ENCODE measurements at places on chromosomes 16 and 17. TPM values are rescaled to one million over a fixed set of nuclear protein-coding genes. Genes with fewer than 3 reads are reported as not detected.

The LPCAT2 gene
- not detected for total RNA-seq

The TBX21 gene
- 8.3 TPM for total RNA-seq

The SALL1 gene
- total RNA-seq, result 0.08 TPM

- H3K4me3 ChIP-seq, result no peak overlapping the region
- no peak overlapping the region for H3K27ac ChIP-seq
- no peaks in the 10 kb centered on the region for H3K4me1 ChIP-seq
- no peaks in the 10 kb centered on the region for H3K36me3 ChIP-seq
Observed at GRCh38 chr16:13238182-13238581, 336.8 kb downstream of the SHISA9 start.

GRCh38 chr17:35390156-35390555 lies 16.7 kb upstream of the SLFN11 start:
- no peaks in the 10 kb centered on the region for H3K4me1 ChIP-seq
- no peak overlapping the region for H3K4me3 ChIP-seq
- no peak overlapping the region for H3K27ac ChIP-seq
- no peaks in the 10 kb centered on the region for H3K36me3 ChIP-seq
- no peak for DNase-seq

DNA sequence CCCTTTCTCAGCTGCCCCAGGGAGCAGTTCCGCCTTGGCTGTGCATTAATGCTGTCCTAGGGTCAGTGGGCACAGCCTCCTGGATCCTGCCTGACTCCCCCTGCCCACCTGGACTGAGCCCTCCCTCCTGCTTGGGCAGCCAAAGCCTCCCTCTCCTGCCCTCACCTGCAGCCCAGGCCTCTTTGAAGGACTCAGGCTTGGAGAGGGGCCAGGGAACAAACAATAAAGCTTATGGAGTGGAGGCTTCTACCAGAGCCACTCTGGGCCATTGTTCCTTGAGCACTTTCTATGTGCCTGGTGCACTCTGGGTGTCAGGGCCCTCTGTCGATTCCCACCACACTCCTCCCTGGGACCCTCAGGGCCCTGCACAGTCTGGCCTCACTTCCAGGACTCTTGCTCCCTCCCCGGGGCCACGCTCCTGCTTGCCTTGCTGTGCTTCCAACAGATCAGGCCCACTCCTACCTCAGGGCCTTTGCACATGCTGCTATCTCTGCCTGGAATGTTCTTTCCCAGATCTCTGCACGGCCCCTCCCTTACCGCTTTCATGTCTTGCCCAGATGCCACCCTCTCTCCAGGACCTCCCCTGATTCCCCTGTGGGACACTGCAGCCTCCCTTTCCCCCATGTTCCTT lies 5.0 kb downstream of the KCNJ12 start:
- H3K4me1 ChIP-seq, result no peaks in the 10 kb centered on the region
- H3K27me3 ChIP-seq, result no peaks in the 10 kb centered on the region
- DNase-seq, result no peak
- H3K4me3 ChIP-seq, result no peak overlapping the region
- H3K27ac ChIP-seq, result no peak overlapping the region

DNA sequence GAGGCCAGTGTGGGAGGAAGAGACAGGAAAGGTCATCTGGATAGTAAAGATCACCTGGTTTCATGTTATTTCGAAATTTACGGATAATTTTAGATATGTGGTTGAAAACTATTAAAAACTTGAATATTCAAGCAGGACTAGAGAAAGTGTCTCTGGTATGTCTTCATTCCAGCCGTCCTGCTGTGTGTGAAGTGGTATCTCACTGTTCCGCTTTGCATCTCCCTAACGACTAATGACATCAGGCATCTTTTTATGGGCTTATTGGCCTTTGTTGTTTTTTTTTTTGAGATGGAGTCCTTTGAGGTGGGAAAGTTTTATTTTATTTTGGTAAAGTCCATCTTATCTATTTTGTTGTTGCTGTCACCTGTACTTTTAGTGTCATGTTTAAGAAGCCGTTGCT lies 214.4 kb upstream of the CHMP6 start:
- no peak overlapping the region for H3K4me3 ChIP-seq
- peaks cover 6% of the 10 kb centered on the region for H3K36me3 ChIP-seq
- no peaks in the 10 kb centered on the region for H3K27me3 ChIP-seq
- peaks cover 49% of the 10 kb centered on the region for H3K4me1 ChIP-seq

DNA sequence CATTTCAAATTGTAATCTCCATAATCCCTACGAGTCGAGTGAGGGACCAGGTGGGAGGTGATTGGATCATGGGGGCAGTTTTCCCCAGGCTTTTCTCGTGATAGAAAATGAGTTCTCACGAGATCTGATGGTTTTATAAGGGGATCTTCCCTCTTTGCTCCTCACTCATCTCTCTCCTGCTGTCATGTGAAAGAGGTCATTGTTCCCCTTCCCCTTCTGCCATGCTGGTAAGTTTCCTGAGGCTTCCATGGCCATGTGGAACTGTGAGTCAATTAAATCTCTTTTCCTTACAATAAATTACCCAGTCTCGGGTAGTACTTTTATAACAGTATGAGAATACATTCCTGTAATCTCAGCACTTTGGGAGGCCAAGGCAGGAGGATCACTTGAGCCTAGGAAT lies 76.7 kb upstream of the MARCHF10 start:
- no peak overlapping the region for H3K4me3 ChIP-seq
- no peak overlapping the region for H3K27ac ChIP-seq

DNA sequence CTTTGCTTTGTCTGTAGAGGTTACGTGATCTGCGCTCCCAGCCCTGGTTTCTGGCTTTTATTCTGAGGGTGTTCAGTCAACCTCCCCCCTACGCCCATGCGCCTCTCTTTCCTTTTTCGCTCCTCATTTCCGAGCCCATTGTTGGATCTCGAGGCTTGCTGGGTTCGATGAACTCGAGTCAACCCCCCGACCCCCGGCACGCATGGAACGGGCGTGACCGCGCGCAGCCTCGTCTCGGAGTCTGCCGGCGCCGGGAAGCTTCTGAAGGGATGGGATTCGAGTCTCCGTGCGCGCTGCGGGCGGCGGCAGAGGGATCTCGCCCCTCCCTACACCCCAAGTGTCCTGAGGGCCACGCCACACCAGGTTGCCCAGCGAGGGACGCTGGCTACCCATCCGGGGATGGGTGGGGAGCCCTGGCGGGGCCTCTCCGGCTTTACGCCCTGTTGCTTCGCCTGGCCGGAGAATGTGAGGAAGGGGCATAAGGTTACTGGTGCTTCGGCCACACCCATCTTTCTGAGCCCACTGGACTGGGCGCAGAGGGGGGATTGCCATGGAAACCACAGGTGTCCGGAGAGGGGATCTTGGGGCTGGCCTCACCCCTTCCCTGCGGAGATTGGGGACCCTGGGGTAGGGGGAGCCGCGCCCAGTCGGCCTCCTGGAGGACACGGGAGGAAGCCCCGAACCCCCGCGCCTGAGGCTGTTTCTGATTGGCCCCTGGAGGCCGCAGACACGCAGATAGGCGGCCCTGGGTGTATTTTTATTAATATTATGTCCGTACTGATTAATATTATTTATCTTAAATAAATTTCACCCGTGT lies 1.8 kb downstream of the MAPT start:
- H3K27ac ChIP-seq, result no peak overlapping the region
- H3K36me3 ChIP-seq, result no peaks in the 10 kb centered on the region
- peaks cover 15% of the 10 kb centered on the region for H3K27me3 ChIP-seq
- H3K4me3 ChIP-seq, result no peak overlapping the region
- DNase-seq, result no peak

- no peaks in the 10 kb centered on the region for H3K4me1 ChIP-seq
- H3K36me3 ChIP-seq, result peaks cover 3% of the 10 kb centered on the region
- no peak for DNase-seq
- no peak overlapping the region for H3K27ac ChIP-seq
- no peaks in the 10 kb centered on the region for H3K27me3 ChIP-seq
Observed at GRCh38 chr16:19639986-19640421, 78.0 kb downstream of the KNOP1 start.

DNA sequence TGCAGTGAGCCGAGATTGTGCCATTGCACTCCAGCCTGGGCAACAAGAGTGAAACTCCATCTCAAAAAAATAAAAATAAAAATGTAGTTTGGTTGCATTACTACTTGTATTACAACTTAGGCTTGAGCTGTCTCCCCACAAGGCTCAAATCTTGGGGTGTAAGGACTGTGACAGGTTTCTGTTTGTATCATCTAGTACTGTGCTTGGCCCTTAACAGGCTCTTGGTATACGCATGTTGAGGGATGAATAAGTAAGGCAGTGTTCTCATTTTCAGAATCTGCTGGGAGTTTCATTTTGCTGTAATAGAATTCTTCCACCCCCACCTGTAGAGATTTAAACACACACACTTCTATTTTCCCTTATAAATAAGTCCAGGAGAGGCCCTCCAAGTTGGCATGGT lies 289.4 kb upstream of the EEF2KMT start:
- H3K27ac ChIP-seq, result no peak overlapping the region
- no peaks in the 10 kb centered on the region for H3K36me3 ChIP-seq
- H3K4me3 ChIP-seq, result no peak overlapping the region

- H3K27ac ChIP-seq, result no peak overlapping the region
- H3K4me3 ChIP-seq, result no peak overlapping the region
- H3K36me3 ChIP-seq, result no peaks in the 10 kb centered on the region
- no peak for DNase-seq
Observed at GRCh38 chr17:38598536-38598935, 7.2 kb downstream of the SRCIN1 start.

- DNase-seq, result no peak
- no peaks in the 10 kb centered on the region for H3K4me1 ChIP-seq
- no peak overlapping the region for H3K4me3 ChIP-seq
- H3K27ac ChIP-seq, result no peak overlapping the region
- H3K36me3 ChIP-seq, result no peaks in the 10 kb centered on the region
Observed at GRCh38 chr16:84357191-84357651, 11.1 kb upstream of the ATP2C2 start.

DNA sequence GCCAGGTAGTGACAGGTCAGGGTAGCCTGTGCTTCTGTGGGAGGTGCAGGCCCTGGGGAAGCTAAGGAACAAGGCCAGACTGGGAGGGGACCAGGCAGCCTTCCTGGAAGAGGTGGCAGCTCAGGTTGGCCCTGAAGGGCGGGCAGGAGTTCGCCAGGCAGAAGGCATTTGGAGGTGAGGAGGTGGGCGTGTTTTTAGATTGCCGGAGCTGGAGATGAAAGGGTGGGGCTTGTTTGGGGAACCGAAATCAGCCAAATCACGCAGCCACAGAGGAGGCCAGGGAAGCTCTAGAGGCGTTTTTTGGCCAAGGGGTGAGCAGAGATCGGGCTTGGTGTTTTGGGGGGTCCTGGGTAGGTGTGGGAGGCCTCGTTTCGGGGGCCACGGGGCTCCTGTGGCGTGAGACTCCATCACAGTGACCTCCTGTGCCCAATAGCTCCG lies 7.6 kb downstream of the ADCY7 start:
- H3K36me3 ChIP-seq, result 0 out of 2 replicates have a peak, but pooled peaks cover 2% of the 10 kb centered on the region
- peak overlapping the region; percentile 93 for H3K27ac ChIP-seq
- peaks cover 50% of the 10 kb centered on the region for H3K4me1 ChIP-seq
- H3K27me3 ChIP-seq, result no peaks in the 10 kb centered on the region
- DNase-seq, result peak; percentile 64
